ENCODE measurements at places on chromosomes 1 and 21. TPM values are rescaled to one million over a fixed set of nuclear protein-coding genes. Genes with fewer than 3 reads are reported as not detected.

Gene KRTAP13-2
- not detected for total RNA-seq

Gene PTPN7
- 8.5 TPM for total RNA-seq

Gene ZSWIM5
- 3.6 TPM for total RNA-seq

Gene OSCP1
- total RNA-seq = 17.1 TPM

Gene CHRM3
- 6.0 TPM for total RNA-seq

Gene SPATA6
- total RNA-seq = 32.4 TPM

Gene NBPF6
- not detected for total RNA-seq

Gene PRR9
- not detected for total RNA-seq

Gene PRDM16
- total RNA-seq = 19.2 TPM

Gene GOLT1A
- 11.9 TPM for total RNA-seq

Gene DMBX1
- total RNA-seq = not detected

Gene RAB42
- total RNA-seq = 7.0 TPM

Gene TNFRSF4
- 3.0 TPM for total RNA-seq

Measured in lower lobe of right lung (tissue), 2 donors.